ENCODE measurements at places on chromosomes 5 and 9.

GRCh38 chr9:88216126-88216995 is 78.1 kb upstream of the SPATA31C2 start:
- no peak for DNase-seq

- no peak for DNase-seq
Measured at GRCh38 chr5:150112201-150113046, 26.1 kb upstream of the CSF1R start.

DNA sequence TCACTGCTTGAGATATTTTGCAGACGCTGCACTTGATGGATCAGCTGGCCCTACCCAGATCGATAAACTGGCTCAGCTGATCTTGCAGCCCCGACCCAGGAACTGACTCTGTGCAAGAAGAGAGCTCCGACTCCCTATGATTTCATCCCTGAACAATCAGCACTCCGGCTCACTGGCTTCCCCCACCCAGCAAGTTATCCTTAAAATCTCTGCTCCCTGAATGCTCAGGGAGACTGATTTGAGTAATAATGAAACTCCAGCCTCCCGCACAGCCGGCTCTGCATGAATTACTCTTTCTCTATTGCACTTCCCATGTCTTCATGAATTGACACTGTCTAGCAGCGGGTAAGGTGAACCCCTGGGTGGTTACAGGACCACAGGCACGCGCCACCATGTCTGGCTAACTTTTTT is 16.9 kb upstream of the NANS start:
- no peak for DNase-seq

- DNase-seq, result no peak
Measured at GRCh38 chr5:154836225-154836624, 14.2 kb downstream of the FAXDC2 start.

- no peak for DNase-seq
Measured at GRCh38 chr5:169426784-169427183, 125.8 kb upstream of the SLIT3 start.

- DNase-seq, result no peak
Measured at GRCh38 chr9:91151718-91152095, 210.0 kb downstream of the AUH start.

DNA sequence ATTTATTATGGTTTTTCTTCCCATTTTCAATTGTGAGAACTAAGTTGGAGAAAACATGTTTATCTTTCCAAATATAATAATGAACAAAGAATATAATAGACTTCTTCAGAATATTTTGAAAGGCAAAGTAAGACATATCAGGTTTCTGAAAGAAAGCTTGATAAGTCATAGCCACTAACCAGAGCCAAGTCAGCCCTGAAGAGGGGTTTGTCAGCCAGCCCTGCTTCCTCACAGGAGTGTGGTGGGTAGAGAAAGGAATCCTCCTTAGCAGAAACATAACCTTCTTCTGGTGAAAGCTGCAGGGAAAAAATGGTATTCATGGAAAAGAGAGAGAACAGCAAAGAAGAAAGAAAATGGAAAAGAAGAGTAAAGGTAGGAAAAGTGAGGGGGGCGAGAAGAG is 93.4 kb downstream of the MPDZ start:
- no peak for DNase-seq

Data from amygdala (tissue), 56 donors.